ENCODE measurements at places on chromosomes 4 and X.

DNA sequence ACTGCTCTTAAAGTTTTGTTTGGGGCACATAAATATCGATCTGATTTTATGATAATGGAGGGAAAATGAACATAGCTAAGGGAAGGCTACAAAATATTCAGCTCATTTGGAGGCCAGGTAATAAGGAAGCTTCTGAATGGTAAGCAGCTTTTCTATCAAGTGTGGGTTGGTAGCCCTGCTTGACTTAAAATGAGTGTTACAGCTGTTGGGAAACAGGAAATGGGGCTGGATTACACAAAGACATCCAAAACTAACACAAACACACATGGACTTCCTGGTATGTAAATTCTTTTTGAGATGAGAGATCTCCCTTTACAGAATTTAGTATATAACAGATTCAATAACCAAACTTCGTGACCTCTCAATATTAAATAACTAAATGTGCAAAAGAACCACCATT, 58.0 kb downstream of the FGF16 start:
- DNase-seq: no peak

DNA sequence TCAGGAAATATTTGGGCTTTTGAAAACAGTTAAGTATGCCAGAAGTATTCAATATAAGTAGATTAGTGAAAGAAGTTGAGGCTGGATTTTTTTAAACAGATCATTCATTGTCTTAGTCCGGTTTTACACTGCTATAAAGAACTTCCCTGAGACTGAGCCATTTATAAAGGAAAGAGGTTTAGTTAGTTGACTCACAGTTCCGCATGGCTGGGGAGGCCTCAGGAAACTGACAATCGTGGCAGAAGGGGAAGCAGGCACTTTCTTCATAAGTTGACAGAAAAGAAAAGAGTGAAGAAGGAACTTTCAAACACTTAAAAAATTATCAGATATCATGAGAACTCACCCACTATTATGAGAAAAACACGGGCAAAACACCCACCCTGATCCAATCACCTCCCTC, 31.1 kb upstream of the CYLC1 start:
- DNase-seq: no peak

GRCh38 chrX:143648705-143649104, 12.8 kb upstream of the SLITRK4 start:
- no peak for DNase-seq

GRCh38 chrX:130841776-130842175, 61.2 kb downstream of the ENOX2 start:
- DNase-seq: no peak

DNA sequence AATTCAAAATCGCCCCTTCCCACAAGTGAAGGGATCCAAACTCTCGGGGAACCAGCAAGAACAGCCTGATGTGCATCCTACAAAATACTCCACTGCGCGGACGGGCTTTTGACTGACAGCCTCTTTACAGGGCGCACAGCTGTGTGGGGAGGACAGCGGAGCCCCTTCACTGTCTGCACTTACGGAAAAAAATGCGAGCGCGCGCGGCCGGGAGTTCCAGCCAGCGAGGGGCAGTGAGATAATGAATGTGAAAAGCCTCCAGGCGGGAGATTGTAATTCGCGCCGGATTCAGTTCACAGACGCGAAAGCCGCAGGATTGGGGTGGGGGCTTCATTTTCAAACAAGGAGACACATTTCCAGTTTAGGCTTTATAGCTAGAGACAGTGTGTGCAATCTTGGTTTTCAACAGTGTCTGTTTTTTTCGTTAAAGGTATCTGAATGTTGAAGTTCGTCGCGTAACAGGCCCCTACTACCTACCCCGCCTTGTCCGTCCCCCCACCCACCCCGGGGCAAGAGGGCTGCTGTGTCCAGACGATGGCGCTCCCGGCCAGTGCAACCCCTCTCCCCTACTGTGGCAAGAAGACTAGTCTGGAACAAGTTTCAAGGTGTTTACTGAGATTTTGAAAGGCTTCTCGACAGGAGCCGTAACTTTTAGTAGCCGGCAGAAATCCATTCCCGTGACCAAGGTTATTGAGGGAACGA, 1.7 kb upstream of the GPR50 start:
- DNase-seq: no peak

DNA sequence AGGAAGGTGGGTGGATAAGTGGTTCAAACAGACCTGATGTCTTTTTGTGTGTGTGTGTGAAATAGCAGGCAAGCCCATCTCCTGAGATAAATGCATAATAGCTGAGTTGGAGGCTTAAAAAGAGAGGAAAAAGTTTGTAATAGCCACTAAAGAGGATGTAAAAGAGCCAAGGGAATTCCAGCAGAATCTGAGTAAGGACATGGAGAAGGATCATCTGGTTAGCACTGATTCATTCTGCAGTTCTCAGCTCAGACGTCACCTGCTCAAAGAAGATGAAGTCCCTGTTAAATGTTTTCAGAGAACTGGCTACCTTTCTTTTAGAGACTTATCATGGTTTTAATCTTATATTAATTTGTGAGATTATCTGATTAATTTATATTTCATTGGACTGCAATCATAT, 21.0 kb upstream of the IL13RA2 start:
- no peak for DNase-seq

- no peak for DNase-seq
Measured at GRCh38 chrX:33273535-33273934, 62.2 kb upstream of the DMD start.

- no peak for DNase-seq
Measured at GRCh38 chr4:106766519-106766918, 269.6 kb downstream of the DKK2 start.

- DNase-seq: no peak
Measured at GRCh38 chrX:40374486-40374885, 206.3 kb upstream of the ATP6AP2 start.

GRCh38 chr4:56607926-56608325, 73.2 kb downstream of the HOPX start:
- no peak for DNase-seq

- DNase-seq: no peak
Measured at GRCh38 chr4:156553659-156554058, 417.9 kb downstream of the PDGFC start.

DNA sequence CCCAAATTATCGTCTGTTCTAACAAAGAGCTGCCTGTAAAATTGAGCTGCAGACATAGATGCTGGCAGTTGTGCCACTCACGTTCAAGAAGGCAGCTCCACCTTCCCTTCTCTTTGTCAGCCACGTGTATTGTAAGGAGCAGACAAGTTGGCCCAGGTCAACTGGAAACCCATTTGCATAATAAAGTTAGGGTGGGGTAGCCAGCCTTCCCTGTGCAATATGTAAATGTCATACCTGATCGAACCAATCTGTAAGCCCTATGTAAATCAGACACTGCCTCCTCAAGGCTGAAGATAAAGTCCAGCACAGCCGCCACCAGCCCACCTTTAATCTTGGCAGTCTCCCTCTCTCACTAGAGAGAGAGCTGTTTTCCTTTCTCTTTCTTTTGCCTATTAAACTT, 117.2 kb downstream of the TMEM144 start:
- no peak for DNase-seq

DNA sequence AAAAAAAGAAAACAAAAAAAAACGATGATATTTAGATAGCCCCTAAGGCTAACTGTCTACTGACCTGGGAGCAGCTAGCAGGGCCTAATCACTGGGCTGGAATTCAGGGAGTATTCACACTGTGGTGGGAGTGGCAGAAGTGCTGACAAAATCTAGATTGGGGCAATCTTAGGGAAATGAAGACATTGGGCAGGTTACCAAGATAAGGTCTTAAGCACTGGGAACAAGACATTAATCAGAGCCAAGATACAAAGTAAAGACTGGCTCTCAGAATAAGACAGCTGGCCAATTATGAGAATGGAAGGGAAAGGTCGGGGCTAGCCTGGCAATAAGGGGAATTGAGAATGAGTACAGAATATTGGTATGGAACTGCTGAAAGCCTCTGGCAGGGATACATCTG, 100.2 kb upstream of the GRIA3 start:
- DNase-seq: no peak
